NCI-H2081 (cell line): ENCODE measurements at places on chromosomes 1 and 21.
A peak's percentile ranks its signal among the peaks of the same experiment; 100 is the strongest.

DNA sequence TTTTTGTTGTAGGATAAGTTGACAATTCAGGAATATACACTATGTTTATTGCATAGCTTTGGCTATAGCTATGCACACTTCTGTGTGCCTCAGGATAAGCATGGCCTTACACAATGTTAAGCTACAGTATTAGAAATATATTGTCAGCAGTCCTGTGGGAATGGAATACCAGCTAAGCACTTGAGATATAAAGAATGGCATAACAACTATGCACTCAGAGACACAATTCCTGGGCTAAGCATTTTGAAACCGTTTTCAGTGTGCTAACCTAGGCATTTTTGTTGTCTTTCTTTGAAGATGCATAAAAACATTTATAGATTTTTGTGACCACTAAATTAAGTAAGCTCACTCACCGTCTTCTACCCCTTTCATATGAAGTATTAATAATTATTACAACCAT lies 46.8 kb downstream of the TMPRSS15 start:
- no peak for DNase-seq

DNA sequence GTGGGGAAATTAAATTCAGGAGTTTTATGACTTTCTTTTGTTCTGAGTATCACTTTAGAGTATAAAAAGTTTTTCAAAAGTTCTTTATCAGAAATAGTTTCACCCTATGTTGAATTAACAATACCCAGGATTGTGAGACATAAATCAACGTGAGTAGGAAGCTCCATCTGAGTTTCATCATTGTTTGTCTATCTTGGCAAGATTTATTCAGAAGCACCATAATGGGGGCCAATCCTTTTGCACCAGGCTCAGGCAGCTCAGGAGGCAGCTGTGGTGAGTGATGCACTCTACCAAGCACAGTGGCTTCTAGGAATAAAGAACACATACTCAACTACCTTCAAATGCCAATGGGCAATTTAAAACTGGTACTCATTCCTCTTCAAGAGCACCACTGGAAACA lies 12.0 kb downstream of the CREG1 start:
- DNase-seq: no peak

- DNase-seq: peak; percentile 24
Measured at GRCh38 chr21:39258207-39258606, 55.2 kb downstream of the BRWD1 start.

GRCh38 chr21:42307106-42307505 lies 8.1 kb downstream of the TFF3 start:
- no peak for DNase-seq

DNA sequence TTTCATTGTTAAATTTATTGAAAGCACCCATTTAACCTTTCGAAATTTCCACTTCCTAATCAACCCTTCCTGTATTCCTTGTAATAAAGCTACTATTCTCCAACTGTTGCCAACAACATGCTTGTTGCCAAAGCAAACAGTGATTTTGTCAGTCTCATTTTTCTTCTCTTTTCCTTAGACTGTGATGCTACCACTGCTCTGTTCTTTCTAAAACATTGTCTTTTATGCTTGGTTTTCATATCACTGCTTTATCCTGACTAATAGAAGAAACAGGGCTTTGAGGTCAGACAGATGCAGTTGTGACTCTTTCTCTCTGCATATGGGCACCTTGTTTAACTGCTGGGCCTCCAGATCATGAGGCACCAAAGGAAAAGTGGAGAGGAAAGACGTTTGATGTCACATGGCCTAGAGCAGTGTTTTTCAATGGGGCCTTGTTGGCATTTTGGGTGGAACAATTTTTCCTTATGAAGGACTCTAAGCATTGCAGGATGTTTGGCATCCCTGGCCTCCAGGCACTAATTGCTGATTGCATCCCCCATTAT lies 56.1 kb downstream of the HMCN1 start:
- DNase-seq: no peak

DNA sequence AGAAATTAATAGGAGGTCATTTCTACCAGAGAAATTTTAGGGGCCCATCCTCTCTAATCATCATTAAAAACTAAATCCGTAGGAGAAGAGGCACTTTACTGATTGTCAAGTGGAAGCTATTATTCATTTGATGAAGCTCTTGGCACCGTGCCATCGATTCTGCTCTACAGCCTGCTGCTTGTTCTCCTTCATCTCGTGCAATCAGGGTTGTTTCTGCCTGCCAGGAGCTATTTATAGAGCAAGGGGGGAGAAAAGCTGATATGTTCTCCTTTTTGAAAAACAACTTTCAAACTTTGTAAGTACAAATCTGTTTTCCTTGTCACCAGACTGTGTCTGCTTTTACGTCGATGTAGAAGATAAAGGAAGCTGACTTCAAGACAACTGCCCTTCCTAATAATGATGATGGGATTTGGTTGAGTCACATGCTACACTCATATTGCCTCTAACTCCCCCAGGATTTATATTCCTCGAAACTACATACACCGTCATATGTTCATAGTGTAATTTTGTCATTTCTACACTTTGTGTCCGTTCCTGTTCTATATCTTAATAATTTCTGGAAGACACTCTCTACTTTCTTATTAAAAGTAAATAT lies 169.6 kb upstream of the LHX8 start:
- peak; percentile 72 for DNase-seq

GRCh38 chr1:67945733-67946374 lies 104.6 kb downstream of the DIRAS3 start:
- no peak for DNase-seq

DNA sequence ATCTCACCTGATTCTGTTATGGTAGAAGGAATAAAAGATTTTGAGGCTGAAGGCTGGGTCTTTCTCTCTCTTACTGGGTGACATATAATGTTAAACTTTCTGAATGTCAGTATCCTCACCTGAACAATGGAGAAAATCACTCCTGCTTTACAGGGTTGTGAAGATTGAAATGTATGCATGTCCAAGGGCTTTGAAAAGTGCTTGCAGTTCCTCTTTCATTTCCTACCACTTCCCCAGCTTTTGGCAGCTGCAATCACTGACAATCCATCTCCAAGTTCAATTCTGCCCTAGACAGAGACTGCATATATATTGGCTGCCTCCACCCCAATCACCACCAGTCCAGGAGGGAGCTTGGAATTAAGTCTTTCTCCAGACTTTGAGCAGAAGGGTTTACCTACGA lies 39.8 kb downstream of the FAM78B start:
- no peak for DNase-seq

GRCh38 chr1:172339842-172340241 lies 80.6 kb upstream of the C1orf105 start:
- DNase-seq: no peak
